HepG2 (cell line): ENCODE measurements at places on chromosomes 7 and 10. TPM values are rescaled to one million over a fixed set of nuclear protein-coding genes. Genes with fewer than 3 reads are reported as not detected.

DNA sequence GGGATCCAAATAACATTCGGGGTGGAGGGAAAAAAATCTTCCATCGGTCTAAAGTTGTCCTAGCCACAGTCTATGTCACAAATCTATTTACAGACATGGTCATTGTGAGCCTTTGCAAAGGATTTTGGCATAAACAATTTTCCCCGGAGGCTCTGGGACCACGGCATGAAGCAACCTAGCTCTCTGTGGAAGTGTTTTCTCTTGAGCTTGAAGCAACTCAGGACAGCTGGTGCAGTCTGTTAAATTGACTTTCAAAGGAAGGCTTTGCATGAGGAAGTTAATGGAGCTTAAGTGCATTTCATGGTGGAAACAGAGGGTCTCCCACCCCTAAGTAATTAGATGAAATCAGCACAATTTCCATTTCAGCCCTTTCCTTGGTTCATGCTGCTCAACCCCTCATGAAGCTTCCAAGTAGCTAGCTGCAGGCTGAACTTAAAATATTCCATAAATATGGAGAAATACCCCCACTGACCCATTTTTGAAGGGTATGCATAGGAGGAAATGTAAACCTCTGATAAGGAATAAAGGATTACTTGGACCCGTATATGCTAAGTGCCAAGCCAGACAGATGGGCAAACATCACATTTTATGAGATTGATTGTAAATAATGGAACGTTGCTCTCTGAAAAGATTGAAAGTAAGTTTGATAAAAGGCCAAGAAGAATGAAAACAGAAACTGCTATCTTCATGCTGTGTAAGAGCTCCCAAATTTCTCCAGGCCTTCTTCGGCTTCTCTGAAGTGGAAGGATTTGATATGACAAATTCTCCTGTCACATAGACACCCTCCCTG, 39.9 kb downstream of the CCDC3 start:
- peaks cover under 1% of the 10 kb centered on the region; the same call in 2 of the 3 replicates for H3K27me3 ChIP-seq
- DNase-seq = no peak

- H3K27me3 ChIP-seq = no peaks in the 10 kb centered on the region
- H3K27ac ChIP-seq = no peak overlapping the region
- H3K4me3 ChIP-seq = no peak overlapping the region
- no peaks in the 10 kb centered on the region for H3K4me1 ChIP-seq
Measured at GRCh38 chr10:62985807-62986600, 147.1 kb upstream of the NRBF2 start.

GRCh38 chr7:54394834-54395233, 147.3 kb upstream of the VSTM2A start:
- no peak overlapping the region for H3K4me3 ChIP-seq
- no peaks in the 10 kb centered on the region for H3K27me3 ChIP-seq
- DNase-seq = no peak
- H3K27ac ChIP-seq = no peak overlapping the region

DNA sequence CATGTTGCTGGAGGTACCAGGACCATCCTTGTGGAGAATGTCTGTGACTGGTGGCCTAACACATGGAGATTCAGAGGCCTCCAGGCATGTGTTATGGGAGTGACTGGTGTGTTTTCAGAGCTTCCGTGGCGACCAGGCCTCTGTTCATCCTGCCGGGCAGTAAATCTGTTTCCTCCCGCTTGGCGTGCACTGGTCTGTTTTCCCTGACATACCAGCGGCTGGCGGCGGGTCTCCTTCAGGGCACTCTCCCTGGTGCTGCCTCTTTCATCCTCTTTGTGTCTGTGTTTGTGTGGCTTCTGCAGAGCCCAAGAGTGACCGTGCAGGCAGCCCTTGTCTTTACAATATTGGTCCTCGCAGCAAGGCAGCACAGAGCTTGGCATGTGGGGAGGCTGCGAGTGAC, 385.1 kb upstream of the MKI67 start:
- H3K27ac ChIP-seq = no peak overlapping the region
- DNase-seq = no peak
- H3K4me3 ChIP-seq = no peak overlapping the region

- H3K27ac ChIP-seq = no peak overlapping the region
- no peaks in the 10 kb centered on the region for H3K36me3 ChIP-seq
- no peaks in the 10 kb centered on the region for H3K4me1 ChIP-seq
- H3K4me3 ChIP-seq = no peak overlapping the region
Measured at GRCh38 chr7:132343199-132343598, 233.1 kb downstream of the PLXNA4 start.

DNA sequence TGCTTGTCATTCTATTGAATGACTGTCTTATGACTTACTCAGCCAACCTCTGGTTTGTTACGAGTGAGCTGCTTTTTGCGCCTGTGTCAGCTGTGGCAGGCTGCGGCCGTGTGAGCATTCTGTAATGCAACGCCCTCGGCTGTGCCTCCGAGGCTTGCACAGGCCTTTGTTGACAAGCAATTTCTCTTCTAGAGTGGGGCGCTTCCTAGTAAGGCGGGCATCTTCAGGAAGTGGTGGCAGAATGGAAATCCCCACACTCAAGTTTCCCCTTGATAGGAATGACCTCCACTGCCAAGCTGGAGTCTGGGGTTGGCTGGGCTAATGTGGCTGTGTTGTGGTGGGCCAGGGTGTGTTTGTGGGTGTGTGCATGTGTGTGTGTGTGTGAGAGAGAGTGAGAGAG, 20.2 kb upstream of the TMEM178B start:
- no peak overlapping the region for H3K4me3 ChIP-seq
- peaks cover 12% of the 10 kb centered on the region; the same call in 1 of the 3 replicates for H3K27me3 ChIP-seq
- H3K27ac ChIP-seq = no peak overlapping the region
- H3K36me3 ChIP-seq = no peaks in the 10 kb centered on the region
- no peak for DNase-seq

DNA sequence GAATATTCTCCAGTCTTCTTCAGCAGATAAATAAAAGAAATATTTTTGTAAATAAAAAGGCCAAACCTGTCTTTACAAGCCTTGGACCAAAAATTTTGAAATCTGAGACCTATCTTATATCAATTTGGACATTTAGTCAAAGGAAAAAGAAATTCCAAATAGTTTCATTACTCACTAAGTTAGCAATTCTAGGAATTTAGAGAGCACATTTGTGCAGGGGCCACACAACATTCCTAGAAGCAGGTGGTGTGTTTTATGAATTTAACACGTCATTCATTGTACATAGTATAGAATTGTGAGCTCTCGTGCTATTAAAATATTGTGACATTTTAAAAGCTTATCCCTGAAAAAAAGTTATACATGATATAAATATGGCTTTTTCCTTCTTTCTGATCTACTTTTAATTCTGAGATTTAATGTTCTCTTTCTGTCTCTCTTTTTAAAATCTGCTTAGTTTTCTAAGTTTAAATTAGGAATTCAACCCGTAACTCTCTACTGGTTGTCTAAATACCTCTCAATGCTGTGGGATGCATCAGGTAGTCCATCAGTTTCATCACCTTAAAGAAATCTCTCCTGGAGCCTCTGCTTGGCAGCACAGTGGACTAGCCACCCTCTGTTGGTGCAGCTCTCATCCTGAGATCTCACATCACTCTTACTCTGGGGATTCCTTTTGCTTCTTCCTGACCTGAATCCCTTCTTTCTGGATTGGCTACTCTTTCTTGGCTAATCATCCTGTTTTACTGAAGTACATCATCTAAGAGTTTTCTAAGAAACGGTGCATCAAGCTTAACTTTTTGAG, 124.5 kb downstream of the SEMA3E start:
- H3K27ac ChIP-seq = no peak overlapping the region
- H3K4me3 ChIP-seq = no peak overlapping the region
- H3K4me1 ChIP-seq = no peaks in the 10 kb centered on the region
- DNase-seq = no peak
- no peaks in the 10 kb centered on the region for H3K36me3 ChIP-seq
- H3K27me3 ChIP-seq = no peaks in the 10 kb centered on the region

DNA sequence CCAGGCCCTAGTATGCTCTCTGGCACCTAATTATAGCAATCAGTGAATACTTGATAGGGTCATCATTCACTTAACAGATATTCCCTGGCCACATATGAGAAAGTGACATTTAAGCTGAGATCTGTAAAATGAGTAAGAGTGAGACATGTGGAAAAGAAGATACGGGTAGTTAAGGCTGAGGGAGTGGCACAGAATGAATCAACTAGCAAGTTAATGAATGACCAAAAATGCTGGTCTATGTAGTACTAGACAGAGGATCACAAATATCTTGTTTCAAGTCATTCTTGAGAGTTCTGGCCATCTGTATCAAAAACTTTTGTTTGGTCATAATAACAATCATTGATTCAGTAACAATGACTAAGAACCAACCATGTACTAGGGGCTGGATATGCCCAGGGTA, 954.9 kb downstream of the CNTNAP2 start:
- H3K27me3 ChIP-seq = no peaks in the 10 kb centered on the region
- no peak overlapping the region for H3K27ac ChIP-seq
- H3K4me1 ChIP-seq = no peaks in the 10 kb centered on the region
- no peak for DNase-seq

- H3K27ac ChIP-seq = peak overlapping the region; percentile 45
- no peak for DNase-seq
- H3K36me3 ChIP-seq = peaks cover 14% of the 10 kb centered on the region
Measured at GRCh38 chr10:119131512-119132240, 27.8 kb downstream of the DENND10 start.

DNA sequence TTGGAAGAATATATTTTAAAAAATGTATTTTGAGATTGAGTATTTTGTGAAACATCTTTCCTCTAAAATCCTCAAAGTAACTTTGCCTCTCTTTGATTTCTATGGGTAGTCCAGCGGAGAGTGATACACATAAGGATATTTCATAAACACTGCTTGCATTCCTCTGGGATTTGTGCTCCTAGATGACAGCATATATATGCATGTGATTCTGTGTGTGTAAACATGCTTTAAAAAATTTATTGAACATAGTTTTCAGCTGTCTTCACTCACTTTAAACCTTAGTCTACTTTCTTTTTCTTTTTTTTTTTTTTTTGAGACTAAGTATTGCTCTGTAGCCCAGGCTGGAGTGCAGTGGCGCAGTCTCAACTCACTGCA, 84.6 kb downstream of the KAT6B start:
- no peak for DNase-seq
- no peaks in the 10 kb centered on the region for H3K27me3 ChIP-seq
- H3K4me1 ChIP-seq = no peaks in the 10 kb centered on the region
- no peak overlapping the region for H3K27ac ChIP-seq
- no peaks in the 10 kb centered on the region for H3K36me3 ChIP-seq

GRCh38 chr7:139332697-139333359, 8.3 kb upstream of the FMC1 start:
- H3K27me3 ChIP-seq = no peaks in the 10 kb centered on the region
- H3K4me1 ChIP-seq = peaks cover 10% of the 10 kb centered on the region; the same call in 1 of the 2 replicates
- H3K27ac ChIP-seq = no peak overlapping the region

DNA sequence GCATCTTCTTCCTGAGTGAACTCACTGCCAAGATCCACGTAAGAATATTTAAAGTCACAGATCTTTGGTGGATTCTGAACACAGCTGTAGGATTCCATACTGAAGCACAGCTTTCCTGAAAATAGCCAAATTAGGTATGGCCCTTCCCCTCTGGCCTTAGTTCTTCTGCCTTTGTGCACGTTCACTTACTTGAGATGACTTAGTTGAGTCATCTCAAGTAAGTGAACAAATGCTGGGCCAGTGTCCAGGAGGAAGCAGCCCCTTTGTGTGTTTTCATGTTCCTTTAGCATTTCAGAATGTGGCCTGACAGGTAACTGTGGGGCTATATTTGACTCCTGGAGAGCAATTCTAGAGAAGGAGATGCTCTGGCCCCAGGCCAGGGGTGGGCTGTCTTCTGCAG, 51.5 kb downstream of the CCNY start:
- peaks cover 68% of the 10 kb centered on the region for H3K4me1 ChIP-seq
- H3K27ac ChIP-seq = no peak overlapping the region
- no peak for DNase-seq
- H3K4me3 ChIP-seq = no peak overlapping the region
- no peaks in the 10 kb centered on the region for H3K27me3 ChIP-seq

- H3K27me3 ChIP-seq = no peaks in the 10 kb centered on the region
- H3K36me3 ChIP-seq = no peaks in the 10 kb centered on the region
- no peak overlapping the region for H3K27ac ChIP-seq
- DNase-seq = no peak
- no peak overlapping the region for H3K4me3 ChIP-seq
- 0 out of 2 replicates have a peak, but pooled peaks cover 6% of the 10 kb centered on the region for H3K4me1 ChIP-seq
Measured at GRCh38 chr10:60820093-60820754, 41.9 kb downstream of the CDK1 start.

DNA sequence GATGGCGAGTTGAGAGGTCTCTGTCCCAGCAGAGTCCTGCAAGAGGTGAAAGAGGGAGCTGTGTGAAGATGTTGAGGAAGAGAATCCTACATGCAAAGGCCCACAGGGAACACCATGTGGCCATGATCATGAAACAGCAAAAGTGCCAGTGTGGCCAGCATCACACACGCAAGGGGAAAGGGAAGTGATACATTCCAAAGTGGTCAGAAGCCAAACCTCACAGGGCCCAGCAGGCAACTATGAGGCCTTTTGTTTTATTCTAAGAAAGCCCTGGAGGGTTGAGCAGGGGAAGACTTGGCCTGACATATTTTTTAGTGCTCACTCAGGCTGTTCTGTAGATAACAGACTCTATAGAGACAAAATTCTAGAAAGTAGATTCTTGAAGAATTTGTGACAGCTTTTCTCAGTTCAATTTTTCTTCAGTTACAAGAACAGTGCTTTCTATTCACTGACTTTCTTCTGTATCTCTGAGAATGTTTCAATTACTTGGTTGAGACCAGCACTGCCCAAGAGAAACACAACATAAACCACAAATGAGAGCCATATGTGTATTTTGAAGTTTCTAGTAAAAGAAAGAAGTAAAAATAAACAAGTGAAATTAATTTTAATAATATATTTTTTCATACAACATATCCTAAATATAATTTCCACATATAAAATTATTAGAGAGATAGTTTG, 82.3 kb downstream of the HTR7 start:
- H3K27me3 ChIP-seq = no peaks in the 10 kb centered on the region; the same call in 1 of the 2 replicates
- H3K27ac ChIP-seq = no peak overlapping the region
- DNase-seq = no peak
- no peaks in the 10 kb centered on the region for H3K4me1 ChIP-seq
- no peaks in the 10 kb centered on the region for H3K36me3 ChIP-seq
- H3K4me3 ChIP-seq = no peak overlapping the region

- no peaks in the 10 kb centered on the region for H3K36me3 ChIP-seq
- DNase-seq = no peak
- no peaks in the 10 kb centered on the region for H3K4me1 ChIP-seq
- 0 out of 2 replicates have a peak overlapping the region, but pooled peaks have one; percentile 17 for H3K4me3 ChIP-seq
Measured at GRCh38 chr10:18501198-18501597, 150.2 kb downstream of the NSUN6 start.

GRCh38 chr7:27606270-27607209, 56.1 kb downstream of the HIBADH start:
- peak; percentile 79 for DNase-seq
- no peaks in the 10 kb centered on the region for H3K27me3 ChIP-seq
- no peaks in the 10 kb centered on the region; the same call in 1 of the 2 replicates for H3K36me3 ChIP-seq
- H3K4me3 ChIP-seq = peak overlapping the region; percentile 38
- peaks cover 55% of the 10 kb centered on the region for H3K4me1 ChIP-seq

GRCh38 chr10:1102416-1102815, 46.2 kb downstream of the WDR37 start:
- DNase-seq = no peak
- H3K4me3 ChIP-seq = no peak overlapping the region
- H3K27ac ChIP-seq = no peak overlapping the region
- peaks cover 59% of the 10 kb centered on the region; the same call in 2 of the 3 replicates for H3K36me3 ChIP-seq
- H3K27me3 ChIP-seq = no peaks in the 10 kb centered on the region

Gene JAZF1
- total RNA-seq = not detected in 2 replicates

Gene EPHA1
- 7.7 and 17.1 TPM in 2 replicates for total RNA-seq

Gene EBLN1
- not detected in 2 replicates for total RNA-seq

Gene AP1S1
- 57.5 and 77.9 TPM in 2 replicates for total RNA-seq

Gene HHEX
- total RNA-seq = 46.3 and 48.7 TPM in 2 replicates

Gene CPA2
- not detected in 2 replicates for total RNA-seq

Gene SPAM1
- not detected in 2 replicates for total RNA-seq

Gene MGAM2
- total RNA-seq = not detected in 2 replicates

Gene ARID5B
- total RNA-seq = 6.2 and 7.9 TPM in 2 replicates

Gene GPNMB
- total RNA-seq = 1.6 TPM in 2 replicates
